GM23338 (cell line): ENCODE measurements at places on chromosomes 1 and 21. TPM values are rescaled to one million over a fixed set of nuclear protein-coding genes. Genes with fewer than 3 reads are reported as not detected.
A peak's percentile ranks its signal among the peaks of the same experiment; 100 is the strongest.

Gene SPRR2G
- not detected in 2 replicates for total RNA-seq

Gene FAM72D
- 8.2 and 12.5 TPM in 2 replicates for total RNA-seq

Gene FALEC
- total RNA-seq = not detected in 2 replicates

Gene FAM177B
- total RNA-seq = not detected in 2 replicates

Gene AGMAT
- 3.8 and 7.4 TPM in 2 replicates for total RNA-seq

Gene PLA2G2A
- total RNA-seq = 0.97 TPM in 1 of 2 replicates, not detected in the other

Gene TSACC
- 0.66 and 2.5 TPM in 2 replicates for total RNA-seq

GRCh38 chr1:210332719-210333398 lies 4.2 kb downstream of the HHAT start:
- H3K27me3 ChIP-seq = peaks cover 77% of the 10 kb centered on the region
- no peaks in the 10 kb centered on the region for H3K36me3 ChIP-seq
- H3K4me3 ChIP-seq = no peak overlapping the region
- no peak for DNase-seq

DNA sequence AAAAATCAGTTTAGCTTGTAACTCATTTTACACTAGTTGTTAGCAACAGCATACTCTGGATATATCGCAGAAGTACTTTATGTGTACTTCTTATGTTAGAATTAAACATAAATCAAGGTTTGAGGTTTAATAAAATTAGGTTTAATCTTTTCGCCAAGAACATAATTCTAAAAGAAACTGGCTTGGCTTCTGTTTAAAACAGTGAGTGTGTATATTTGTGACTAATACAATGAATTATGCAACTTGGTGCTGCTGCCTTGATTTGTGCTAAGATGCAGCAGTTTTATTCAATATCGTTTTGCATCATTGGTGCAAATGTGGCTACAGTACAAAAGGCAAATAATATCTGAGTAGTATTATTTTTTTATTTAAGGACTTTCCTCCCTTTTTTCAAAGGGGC lies 44.8 kb downstream of the USP25 start:
- no peak for DNase-seq
- H3K27ac ChIP-seq = no peak overlapping the region
- peaks cover 17% of the 10 kb centered on the region for H3K4me1 ChIP-seq
- H3K36me3 ChIP-seq = no peaks in the 10 kb centered on the region
- H3K4me3 ChIP-seq = no peak overlapping the region
- H3K27me3 ChIP-seq = no peaks in the 10 kb centered on the region

GRCh38 chr1:33342041-33342723 lies 21.3 kb upstream of the A3GALT2 start:
- peak overlapping the region; percentile 11; the same call in 1 of the 2 replicates for H3K4me3 ChIP-seq
- H3K27me3 ChIP-seq = peaks cover 87% of the 10 kb centered on the region
- H3K36me3 ChIP-seq = no peaks in the 10 kb centered on the region
- peaks cover 63% of the 10 kb centered on the region for H3K4me1 ChIP-seq

GRCh38 chr21:41147096-41147978 lies 20.6 kb upstream of the BACE2 start:
- H3K36me3 ChIP-seq = no peaks in the 10 kb centered on the region
- no peak overlapping the region for H3K4me3 ChIP-seq
- peaks cover 10% of the 10 kb centered on the region for H3K4me1 ChIP-seq
- no peak overlapping the region for H3K27ac ChIP-seq
- H3K27me3 ChIP-seq = no peaks in the 10 kb centered on the region

- H3K4me3 ChIP-seq = no peak overlapping the region
- no peaks in the 10 kb centered on the region for H3K27me3 ChIP-seq
These were observed 137.8 kb downstream of the GALNT2 start for GRCh38 chr1:230204842-230205241.

DNA sequence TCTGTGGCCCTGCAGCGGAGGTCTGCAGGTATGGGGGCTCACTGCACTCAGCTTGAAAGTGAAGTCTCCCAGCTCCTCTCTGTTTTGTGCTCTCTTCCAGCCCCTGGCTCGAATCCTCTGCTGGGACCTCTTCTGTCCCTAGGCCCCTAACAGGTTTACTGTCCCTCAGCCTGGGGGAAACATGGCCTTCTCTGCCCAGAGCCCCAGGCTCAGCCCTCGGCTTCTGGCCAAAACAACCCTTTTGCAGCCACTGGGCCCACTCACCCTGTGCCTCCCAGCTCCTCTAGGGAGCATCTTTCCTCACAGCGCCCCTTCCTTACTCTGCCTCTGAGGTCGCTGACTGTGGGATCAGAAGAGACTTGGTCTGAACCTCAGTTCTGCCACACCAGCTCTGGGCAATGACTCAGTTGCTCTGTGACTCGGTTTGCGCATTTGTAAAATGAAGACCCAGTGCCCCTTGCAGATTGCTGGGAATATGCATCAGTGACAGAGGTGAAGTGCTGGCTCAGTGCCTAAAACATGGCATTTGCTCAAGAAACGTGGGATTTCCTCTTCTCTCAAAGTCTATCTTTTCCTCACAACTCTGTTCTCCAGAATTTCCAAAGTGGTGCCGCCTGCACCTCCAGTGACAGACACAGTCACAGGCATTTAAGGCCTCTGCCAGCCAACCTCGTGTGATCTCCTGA lies 26.5 kb upstream of the TENT5C start:
- H3K27me3 ChIP-seq = no peaks in the 10 kb centered on the region
- no peaks in the 10 kb centered on the region for H3K36me3 ChIP-seq
- peaks cover 4% of the 10 kb centered on the region; the same call in 1 of the 2 replicates for H3K4me1 ChIP-seq
- no peak for DNase-seq

DNA sequence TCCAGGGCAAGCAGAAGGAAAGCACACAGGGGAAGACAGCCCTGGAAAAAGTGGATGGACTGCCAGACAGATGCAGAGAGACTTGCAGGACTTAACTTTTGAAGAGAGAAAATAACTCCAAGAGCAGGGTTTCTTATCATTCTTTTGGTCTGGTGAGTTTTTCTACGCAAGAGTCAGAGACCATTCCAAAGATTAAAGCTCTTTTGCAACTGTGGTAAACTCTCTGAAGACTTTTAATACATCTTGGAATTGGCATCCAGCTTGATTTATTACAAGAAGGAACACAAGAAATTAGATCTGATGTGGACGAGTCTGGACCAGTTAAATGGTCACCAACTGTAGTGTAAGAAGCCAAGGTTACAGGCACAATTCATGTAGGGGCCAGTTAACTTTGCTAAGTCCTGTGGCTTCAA lies 153.4 kb downstream of the SIPA1L2 start:
- no peak overlapping the region for H3K27ac ChIP-seq
- H3K4me1 ChIP-seq = peaks cover 24% of the 10 kb centered on the region
- H3K36me3 ChIP-seq = no peaks in the 10 kb centered on the region
- H3K4me3 ChIP-seq = no peak overlapping the region

GRCh38 chr1:28417926-28418637 lies 48.5 kb downstream of the PHACTR4 start:
- no peak overlapping the region for H3K4me3 ChIP-seq
- peaks cover 43% of the 10 kb centered on the region for H3K4me1 ChIP-seq
- H3K36me3 ChIP-seq = no peaks in the 10 kb centered on the region
- no peak overlapping the region for H3K27ac ChIP-seq
- no peaks in the 10 kb centered on the region for H3K27me3 ChIP-seq

- H3K4me1 ChIP-seq = no peaks in the 10 kb centered on the region
- no peaks in the 10 kb centered on the region for H3K27me3 ChIP-seq
- DNase-seq = no peak
- no peak overlapping the region for H3K4me3 ChIP-seq
- H3K27ac ChIP-seq = no peak overlapping the region
- H3K36me3 ChIP-seq = no peaks in the 10 kb centered on the region
These were observed 24.1 kb upstream of the DESI2 start for GRCh38 chr1:244628789-244629188.

DNA sequence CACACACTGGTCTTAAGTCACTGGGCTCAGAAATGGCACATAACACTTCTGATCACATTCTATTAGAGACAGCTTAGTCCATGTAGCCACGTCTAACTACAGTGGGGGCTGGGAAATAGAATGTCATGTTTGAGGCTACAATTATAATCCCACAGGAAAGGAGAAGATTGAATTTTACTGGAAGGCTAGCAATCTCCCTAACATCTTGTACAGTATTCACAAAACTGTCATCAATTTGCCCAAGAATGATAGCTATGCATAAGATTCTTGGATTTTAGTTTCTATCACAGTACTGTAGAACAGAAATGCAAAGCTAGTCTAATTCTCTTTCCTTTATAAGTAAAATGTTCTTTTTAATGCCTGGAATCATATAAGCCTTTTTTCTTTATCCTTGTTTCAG lies 12.7 kb upstream of the ZMYM6 start:
- no peaks in the 10 kb centered on the region for H3K27me3 ChIP-seq
- no peaks in the 10 kb centered on the region for H3K36me3 ChIP-seq
- H3K27ac ChIP-seq = no peak overlapping the region
- H3K4me1 ChIP-seq = no peaks in the 10 kb centered on the region
- H3K4me3 ChIP-seq = no peak overlapping the region

- H3K4me3 ChIP-seq = no peak overlapping the region
- H3K27ac ChIP-seq = no peak overlapping the region
- H3K4me1 ChIP-seq = peaks cover 32% of the 10 kb centered on the region
- H3K36me3 ChIP-seq = no peaks in the 10 kb centered on the region
These were observed 48.9 kb downstream of the AHDC1 start for GRCh38 chr1:27554759-27555699.

DNA sequence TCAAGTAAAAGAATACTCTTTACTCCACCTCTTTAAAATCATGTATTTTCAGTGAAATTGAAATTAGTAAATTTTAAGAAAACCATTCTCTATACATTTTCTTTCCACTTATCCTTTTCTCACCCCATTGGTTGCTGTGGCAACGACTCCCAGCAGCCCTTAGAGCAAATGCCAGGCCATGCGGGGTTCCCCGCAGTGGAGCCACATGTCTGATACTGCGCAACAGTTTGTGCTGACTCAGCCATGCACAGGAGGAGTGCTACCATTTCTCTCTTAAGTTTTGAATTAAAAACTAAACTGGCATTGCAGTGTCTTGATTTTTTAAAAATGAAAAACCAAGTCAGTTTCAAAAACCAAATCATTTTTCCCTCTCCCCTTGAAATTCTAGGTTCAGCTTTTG lies 214.1 kb upstream of the L1TD1 start:
- H3K4me3 ChIP-seq = no peak overlapping the region
- no peak overlapping the region for H3K27ac ChIP-seq
- H3K27me3 ChIP-seq = no peaks in the 10 kb centered on the region
- H3K36me3 ChIP-seq = no peaks in the 10 kb centered on the region
- peak; percentile 58 for DNase-seq

DNA sequence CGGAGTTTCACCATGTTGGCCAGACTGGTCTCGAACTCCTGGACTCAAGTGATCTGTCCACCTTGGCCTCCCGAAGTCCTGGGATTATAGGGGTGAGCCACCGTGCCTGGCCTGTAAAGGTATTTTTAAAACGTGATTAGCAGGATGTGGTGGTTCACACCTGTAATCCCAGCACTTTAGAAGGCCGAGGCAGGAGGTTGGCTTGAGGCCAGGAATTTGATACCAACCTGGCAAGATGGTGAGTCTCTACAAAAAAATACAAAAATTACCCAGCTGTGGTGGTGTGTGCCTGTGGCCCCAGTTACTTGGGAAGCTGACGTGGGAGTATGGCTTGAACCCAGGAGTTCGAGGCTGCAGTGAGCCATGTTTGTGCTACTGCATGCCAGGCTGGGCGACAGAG lies 43.3 kb upstream of the SOD1 start:
- H3K4me3 ChIP-seq = no peak overlapping the region
- no peak overlapping the region for H3K27ac ChIP-seq
- H3K4me1 ChIP-seq = no peaks in the 10 kb centered on the region

DNA sequence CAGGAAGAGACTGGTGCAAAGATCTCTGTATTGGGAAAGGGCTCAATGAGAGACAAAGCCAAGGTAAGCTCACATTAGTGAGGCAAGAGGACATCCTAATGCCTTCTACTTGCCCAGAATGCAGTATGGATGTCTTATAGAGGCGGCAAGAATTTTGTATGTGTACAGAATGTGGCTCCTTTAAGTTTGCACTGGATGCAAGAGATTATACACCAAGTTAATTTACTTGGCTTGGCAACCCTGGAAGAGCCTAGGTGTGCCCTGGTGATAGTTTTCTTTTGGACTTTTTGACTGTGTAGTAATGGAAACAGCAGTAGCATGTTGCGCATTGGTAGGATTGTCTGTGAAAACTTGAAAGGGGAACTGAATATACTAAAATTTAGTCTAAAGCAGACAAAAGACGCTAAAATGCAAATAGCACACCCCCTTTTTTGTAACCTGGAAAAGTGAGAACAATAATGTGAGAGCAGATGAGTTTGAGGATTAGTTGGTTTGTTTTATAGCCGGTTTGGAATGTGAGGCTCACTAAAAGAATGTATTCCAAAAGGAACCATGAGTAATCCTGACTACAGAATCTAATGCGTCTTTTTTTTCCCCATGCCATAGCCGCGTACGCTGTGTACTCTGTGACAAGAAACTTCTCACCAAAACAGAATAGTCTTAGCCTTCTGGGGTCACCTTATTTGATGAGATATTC lies 18.1 kb downstream of the KHDRBS1 start:
- no peaks in the 10 kb centered on the region for H3K4me1 ChIP-seq
- H3K27me3 ChIP-seq = no peaks in the 10 kb centered on the region
- DNase-seq = no peak
- H3K4me3 ChIP-seq = no peak overlapping the region
